ENCODE measurements at places on chromosomes 6 and 20.

GRCh38 chr6:164533045-164533362, 776.4 kb downstream of the C6orf118 start:
- no peak for DNase-seq

- DNase-seq = no peak
These were observed 12.1 kb downstream of the ANKRD60 start for GRCh38 chr20:58216334-58216733.

- no peak for DNase-seq
These were observed 45.2 kb upstream of the RIPPLY2 start for GRCh38 chr6:83808005-83808404.

DNA sequence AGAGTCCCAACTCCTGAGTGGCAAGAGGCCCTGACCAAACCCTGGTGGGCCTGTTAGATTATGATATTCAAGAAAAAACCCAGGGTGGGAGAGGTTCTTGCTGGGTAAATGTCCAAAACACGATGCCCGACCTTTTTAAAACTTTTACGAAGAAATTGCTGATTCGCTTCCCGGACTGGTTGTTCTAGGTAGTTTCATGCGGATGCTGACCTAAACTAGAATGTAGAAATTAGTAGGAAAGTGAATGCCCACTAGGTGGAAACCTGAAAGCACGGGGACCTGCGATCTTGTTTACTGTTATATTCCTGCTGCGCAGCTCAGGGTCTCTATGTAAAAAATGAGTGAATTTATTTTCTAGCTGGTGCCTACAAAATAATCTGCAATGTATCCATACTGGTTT, 2.3 kb downstream of the RAE1 start:
- DNase-seq = no peak

DNA sequence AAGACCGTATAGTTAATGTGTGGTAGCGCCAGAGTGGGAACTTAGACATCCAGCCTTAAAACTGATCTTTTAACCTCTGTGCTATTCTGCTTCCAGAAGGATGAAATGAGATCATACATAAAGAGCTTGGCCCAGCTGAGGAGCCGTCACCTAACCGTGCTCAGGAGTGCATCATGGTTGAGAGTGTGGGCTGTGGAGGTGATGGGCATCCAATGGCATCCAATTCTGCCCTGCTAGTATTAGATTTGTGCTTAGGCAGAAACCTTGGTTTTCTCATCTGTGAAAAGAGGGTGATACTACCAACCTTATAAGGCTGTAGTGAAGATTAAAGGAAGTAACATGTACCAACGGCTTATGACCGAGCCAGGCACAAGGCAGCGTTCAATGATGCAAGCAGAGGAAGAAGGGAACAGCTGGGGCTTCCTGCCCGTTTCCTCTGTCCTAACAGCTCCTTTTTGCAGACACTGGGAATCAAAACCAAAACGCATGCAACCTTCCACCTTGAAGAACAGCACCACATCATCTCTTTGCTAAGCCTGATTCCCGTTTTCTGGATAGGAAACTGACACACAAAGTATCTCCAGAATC, 1.3 kb downstream of the SLC22A16 start:
- DNase-seq = no peak

DNA sequence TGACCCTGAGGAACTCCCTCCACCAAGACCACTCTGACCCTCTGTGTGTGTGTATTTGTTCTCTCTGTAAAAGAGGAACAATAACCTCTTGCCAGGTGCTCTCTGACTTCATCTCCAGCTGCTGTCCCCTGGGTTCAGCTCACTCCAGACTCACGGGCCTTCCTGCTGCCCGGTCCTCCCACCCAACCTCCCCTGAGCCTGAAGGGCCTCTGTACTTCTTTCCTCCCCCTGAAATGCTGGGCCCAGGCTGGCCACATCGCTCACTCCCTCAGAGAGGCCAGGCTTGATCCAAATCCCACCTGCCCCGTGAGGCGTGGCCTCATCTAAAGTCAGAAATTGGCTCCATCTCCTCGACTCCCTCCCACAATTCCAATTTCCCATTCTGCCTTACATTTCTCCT, 202.4 kb downstream of the PRKN start:
- DNase-seq = no peak

- no peak for DNase-seq
These were observed 996 bp upstream of the NFKBIE start for GRCh38 chr6:44266347-44266746.

DNA sequence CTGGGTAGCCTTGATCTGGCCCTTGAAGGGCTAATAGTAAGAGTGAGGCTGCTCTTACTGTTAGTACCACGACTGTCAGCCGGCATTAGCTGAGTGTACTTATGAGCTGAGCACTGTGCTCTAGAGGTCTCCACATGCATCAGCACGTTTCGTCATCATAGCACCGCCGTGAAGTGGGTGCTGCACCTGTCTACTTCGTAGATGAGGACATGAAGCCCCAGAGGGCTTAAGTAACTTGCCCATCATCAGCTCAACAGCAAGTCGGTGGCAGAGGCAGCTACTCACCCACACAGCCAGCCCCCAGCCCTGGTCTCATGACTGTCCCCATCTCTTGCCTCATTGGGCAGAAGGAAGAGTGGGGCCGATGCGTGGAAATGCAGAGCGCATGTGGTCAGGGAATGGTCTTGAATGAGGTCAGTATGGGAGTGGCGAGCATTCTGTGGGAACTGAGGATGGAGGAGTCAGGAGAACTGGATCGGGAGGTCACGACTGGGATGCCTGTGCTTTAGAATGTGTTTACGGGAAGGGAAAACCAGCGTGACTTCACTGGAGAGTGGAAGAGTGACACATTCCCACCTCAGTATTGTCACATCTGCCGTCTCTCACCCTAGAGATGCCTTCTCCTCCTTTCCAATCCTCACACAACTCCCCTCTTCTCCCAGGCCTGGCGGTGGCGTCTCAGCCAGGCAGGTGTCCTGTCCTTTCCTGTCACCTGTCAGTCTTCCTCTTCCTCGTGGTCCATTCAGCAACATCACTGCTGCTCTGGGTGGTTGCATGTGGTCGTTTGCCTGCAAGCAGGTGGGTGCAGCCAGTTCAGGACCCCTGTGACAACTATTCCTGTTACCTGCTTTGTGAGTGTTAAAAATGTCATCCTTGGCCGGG, 6.0 kb downstream of the SYTL3 start:
- DNase-seq = no peak

- DNase-seq = no peak
These were observed 139.9 kb downstream of the CDH4 start for GRCh38 chr20:61391812-61392520.

DNA sequence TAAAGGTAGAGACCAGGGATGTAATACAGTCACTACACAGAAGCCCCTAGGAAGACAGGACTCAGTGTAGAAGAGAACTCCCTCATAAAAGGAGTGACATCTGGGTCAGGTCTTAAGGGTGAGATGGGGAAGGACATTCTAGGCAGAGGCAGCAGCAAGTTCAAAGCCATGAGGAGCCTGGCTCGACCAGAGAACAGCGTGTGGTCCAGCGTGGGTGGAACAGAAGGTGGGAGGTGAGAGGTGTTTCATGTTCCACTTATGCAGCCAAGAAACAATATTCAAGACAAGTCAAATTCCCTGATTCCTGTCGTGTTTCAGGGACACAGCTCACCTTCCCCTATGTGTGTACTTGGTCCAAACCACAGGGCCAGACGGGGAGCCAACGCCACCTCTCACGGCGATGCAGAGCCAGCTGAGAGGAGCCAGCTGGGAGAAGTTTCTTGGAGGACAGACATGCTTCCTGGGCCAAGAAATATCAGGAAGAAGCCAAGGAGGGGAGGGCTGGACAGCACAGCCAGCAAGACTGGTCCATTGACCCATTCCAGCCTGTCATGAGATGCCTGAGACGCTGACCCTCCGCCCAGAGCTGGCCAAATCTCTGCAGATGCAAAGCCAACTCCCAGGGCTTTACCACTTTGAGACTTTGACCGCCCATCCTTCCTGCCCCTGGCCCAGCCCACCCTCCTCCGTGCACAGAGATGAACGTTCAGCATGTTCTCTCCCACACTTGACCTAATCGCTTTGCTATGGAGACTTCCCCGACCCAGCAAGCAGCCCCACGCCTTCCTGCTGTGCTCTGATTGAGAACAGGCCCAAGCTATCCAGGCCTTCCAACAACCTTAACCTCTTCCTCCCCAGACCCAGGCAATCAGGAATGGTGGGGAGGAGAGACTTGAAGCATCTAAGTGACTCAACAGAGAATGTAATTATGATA, 113.8 kb downstream of the PRND start:
- DNase-seq = no peak

GRCh38 chr6:17418281-17419188, 25.1 kb downstream of the CAP2 start:
- no peak for DNase-seq

GRCh38 chr6:30686009-30686907, at the start of gene PPP1R18:
Gene PPP1R18, minus strand, starts transcription at chr6:30686645. Its CDS starts 627 bp downstream, at chr6:30686018.
- DNase-seq = peak; percentile 69

- DNase-seq = no peak
These were observed 12.7 kb downstream of the CST8 start for GRCh38 chr20:23503649-23504048.

DNA sequence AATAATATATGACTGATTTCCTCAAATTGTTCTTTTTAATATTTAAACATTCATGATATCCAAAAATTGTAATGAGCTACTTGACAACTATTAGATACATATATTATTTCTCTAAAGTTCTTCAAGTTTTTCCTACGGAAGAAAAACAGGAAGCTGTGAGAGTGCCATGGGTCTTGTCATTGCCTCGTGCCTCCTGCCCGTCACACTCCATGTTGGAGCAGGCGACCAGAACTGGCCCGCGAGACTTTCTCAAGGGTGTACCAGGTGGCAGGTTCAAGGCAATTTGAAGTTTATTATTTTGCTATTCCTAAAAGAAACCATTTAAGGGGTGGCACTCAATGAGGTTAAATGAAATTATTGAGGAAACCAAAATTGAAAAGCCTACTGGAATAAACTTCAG, 337.2 kb downstream of the HACE1 start:
- DNase-seq = no peak

DNA sequence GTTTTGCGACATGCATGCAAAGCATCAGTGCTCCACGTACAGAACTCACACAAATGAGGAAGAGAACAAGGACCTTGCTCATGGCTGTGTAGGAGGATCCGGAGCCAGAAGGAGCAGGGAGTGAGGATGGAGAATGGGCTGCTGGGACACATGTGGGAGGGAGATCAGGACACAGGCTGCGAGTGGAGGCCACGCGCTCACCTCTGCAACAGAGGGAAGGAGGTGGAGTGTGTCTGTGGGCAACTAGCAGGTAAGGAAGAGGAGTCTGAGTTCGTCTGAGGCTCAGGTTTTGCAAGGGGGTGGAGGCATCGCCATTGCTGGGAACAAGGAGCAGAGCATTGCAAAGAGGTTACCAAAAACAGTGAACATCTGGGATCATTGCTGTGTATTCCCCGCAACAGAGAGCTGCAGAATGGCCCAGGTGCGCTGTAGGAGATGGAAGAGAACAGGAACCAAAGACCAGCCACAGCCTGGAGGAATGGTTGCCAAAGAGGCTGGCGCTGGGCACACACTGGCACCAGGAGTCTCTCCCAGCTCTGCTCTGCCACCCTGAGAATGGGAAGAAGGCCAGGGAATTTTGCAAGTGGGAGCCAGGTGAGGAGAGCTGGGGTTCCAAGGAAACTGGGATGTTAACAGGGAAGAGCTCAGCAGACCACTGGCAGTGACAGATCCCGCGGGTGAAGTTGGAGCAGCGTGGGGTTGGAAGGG, 90.0 kb upstream of the RPS6KA2 start:
- DNase-seq = no peak

DNA sequence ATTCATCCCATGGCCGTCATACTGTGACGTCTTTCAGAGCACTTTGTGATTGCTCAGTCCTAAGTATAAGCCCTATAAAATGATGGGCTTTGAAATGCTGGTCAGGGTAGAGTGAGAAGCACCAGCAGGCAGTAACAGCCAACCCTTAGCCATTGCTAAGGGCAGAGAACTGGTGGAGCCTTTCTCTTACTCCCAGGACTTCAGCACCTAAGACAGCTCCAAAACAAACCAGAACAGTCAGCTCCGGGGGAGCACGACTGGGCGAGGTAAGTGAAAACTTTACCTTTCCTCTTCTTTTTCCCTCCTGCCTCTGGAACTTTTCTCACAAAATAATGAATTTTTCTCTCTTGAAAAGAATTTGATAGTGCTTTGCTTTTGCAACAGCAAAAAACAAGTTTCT, at the start of gene VIP:
Gene VIP (plus strand): TSS at position 104 of the 400 bp plus-strand sequence. CDS start 1,381 bp downstream, outside the sequence.
- no peak for DNase-seq

GRCh38 chr6:46688117-46688965, 656 bp downstream of the TDRD6 start:
- no peak for DNase-seq

GRCh38 chr20:20808016-20808415, 95.6 kb upstream of the RALGAPA2 start:
- DNase-seq = no peak

GRCh38 chr6:127342946-127343808, at the start of gene ECHDC1:
Gene ECHDC1, minus strand, starts transcription at chr6:127343609. Its CDS starts 12,581 bp downstream, at chr6:127331028.
- DNase-seq = peak; percentile 43

DNA sequence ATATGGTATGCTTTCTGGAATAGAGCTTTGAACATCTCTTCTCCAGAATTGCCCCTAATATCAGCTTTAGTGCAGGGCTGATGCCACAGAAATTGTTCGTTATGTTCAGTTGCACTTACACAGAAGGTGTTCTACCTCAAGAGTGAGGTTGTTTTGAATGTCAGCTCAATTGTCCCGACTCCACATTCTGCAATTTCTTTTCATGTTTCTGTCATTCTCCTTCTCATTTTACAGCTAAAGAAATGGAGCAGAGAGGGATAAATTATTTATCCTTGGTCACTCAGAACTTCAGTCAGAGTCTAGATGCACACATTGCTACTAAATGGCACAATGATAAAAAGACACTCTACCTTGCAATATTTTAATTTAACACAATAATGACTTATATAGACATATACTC, 137.0 kb upstream of the CCN2 start:
- no peak for DNase-seq

- DNase-seq = no peak
These were observed 222.6 kb downstream of the RNF144B start for GRCh38 chr6:18609715-18610114.
